ENCODE measurements at places on chromosomes 16 and 17. TPM values are rescaled to one million over a fixed set of nuclear protein-coding genes. Genes with fewer than 3 reads are reported as not detected.

Gene TP53TG3C
- not detected for total RNA-seq

Gene MED1
- total RNA-seq: 46.2 TPM

Gene SLC35G6
- total RNA-seq: not detected

GRCh38 chr17:41967921-41968578, 1.5 kb downstream of the CNP start:
- peaks cover 19% of the 10 kb centered on the region for H3K36me3 ChIP-seq
- peak overlapping the region; percentile 84 for H3K4me3 ChIP-seq
- H3K4me1 ChIP-seq: peaks cover 22% of the 10 kb centered on the region
- H3K27ac ChIP-seq: peak overlapping the region; percentile 61

Gene TNFRSF17
- not detected for total RNA-seq

Gene PLEKHM1
- total RNA-seq: 63.1 TPM

GRCh38 chr16:82059161-82059982, 24.3 kb downstream of the HSD17B2 start:
- peaks cover 7% of the 10 kb centered on the region for H3K27me3 ChIP-seq
- H3K36me3 ChIP-seq: no peaks in the 10 kb centered on the region
- H3K4me1 ChIP-seq: no peaks in the 10 kb centered on the region
- DNase-seq: no peak
- no peak overlapping the region for H3K27ac ChIP-seq

- H3K36me3 ChIP-seq: peaks cover 8% of the 10 kb centered on the region
- H3K4me1 ChIP-seq: peaks cover 54% of the 10 kb centered on the region
- peak overlapping the region; percentile 91 for H3K27ac ChIP-seq
- H3K4me3 ChIP-seq: peak overlapping the region; percentile 58
- DNase-seq: no peak
- no peaks in the 10 kb centered on the region for H3K27me3 ChIP-seq
These were observed 26.4 kb downstream of the ARHGAP17 start for GRCh38 chr16:24988593-24989338.

GRCh38 chr16:15874745-15875314, 13.6 kb downstream of the CEP20 start:
- H3K27ac ChIP-seq: peak overlapping the region; percentile 53
- no peaks in the 10 kb centered on the region for H3K4me1 ChIP-seq
- no peaks in the 10 kb centered on the region for H3K27me3 ChIP-seq
- H3K36me3 ChIP-seq: peaks cover 17% of the 10 kb centered on the region

Gene TBC1D3G
- not detected for total RNA-seq

GRCh38 chr16:89268585-89268984, 51.1 kb downstream of the ZNF778 start:
- H3K36me3 ChIP-seq: peaks cover 20% of the 10 kb centered on the region
- H3K4me3 ChIP-seq: no peak overlapping the region
- no peaks in the 10 kb centered on the region for H3K27me3 ChIP-seq
- H3K27ac ChIP-seq: no peak overlapping the region
- no peak for DNase-seq

Gene MT1E
- total RNA-seq: 12.5 TPM

- H3K4me1 ChIP-seq: peaks cover 30% of the 10 kb centered on the region
- H3K36me3 ChIP-seq: peaks cover 4% of the 10 kb centered on the region
- no peak overlapping the region for H3K27ac ChIP-seq
- no peaks in the 10 kb centered on the region for H3K27me3 ChIP-seq
- DNase-seq: no peak
These were observed 29.7 kb downstream of the USP31 start for GRCh38 chr16:23119570-23119969.

All from type B pancreatic cell (in vitro differentiated cells).